DMS 273 treated with DMSO at 0.1 percent for 48 hours (cell line): ENCODE measurements at places on chromosomes 13 and 19.
A peak's percentile ranks its signal among the peaks of the same experiment; 100 is the strongest.

DNA sequence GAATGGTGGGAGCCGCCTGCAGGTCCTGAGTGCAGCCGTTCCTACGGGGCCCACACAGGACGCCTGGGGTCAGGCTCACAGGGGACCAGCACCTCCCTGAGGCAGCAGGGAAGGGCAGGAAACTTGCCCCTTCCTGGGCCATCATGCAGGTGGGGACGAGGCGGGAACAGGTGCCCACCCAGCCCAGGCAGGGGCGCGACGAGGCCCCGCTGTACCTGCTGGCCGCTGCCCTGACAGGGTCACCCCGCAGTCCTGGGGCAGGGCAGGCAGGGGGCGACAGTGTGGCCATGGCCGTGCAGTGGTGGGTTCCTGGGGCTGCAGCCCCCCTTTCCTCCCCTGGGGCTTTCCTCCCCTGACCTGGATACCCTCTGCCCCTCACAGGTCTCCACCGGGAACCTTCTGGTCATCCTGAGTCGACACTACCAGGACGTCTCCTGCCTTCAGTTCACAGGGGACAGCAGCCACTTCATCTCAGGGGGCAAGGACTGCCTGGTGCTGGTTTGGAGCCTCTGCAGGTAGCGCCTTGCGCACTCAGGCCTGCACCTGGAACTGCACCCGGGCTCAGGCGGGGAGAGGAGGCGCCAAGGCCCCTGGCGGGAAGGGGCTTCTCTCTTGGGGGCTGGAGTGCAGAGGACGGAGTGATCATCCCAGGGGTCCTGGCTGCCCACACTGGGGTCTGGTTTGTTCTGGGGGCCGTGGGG is 5.4 kb downstream of the WDR18 start:
- no peak for DNase-seq

- no peak for DNase-seq
Observed at GRCh38 chr19:57778336-57778735, 8.9 kb downstream of the ZNF586 start.

- no peak for DNase-seq
Observed at GRCh38 chr19:49324801-49325576, at the start of gene SLC6A16. Gene SLC6A16, minus strand, starts transcription at chr19:49325191. Its CDS starts 13,844 bp downstream, at chr19:49311347.

- no peak for DNase-seq
Observed at GRCh38 chr19:49884760-49885159, 7.3 kb downstream of the TBC1D17 start.

DNA sequence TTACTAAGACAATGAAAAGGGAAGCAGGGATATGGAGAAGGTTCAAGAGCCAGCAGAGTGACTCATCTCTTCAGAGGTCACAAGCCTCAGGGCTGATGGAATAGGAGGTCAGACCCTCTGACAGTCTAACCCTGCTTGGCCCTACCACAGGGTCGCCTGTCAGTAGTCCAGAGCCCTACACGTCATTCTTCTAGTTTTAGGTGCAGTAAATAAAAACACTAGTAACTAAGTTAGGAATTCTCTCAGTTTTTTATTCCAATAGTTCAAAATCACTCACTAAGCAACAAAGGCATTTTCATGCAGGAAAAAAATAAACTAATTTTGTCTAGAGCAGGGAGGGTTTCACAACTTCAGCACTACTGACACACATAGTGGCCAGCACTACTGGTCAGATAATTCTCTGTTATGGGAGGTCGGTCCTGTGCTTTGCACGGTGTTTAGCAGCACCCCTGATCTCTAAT is 27.2 kb downstream of the FOXO1 start:
- no peak for DNase-seq

GRCh38 chr13:77409412-77409811 is 82.5 kb upstream of the MYCBP2 start:
- no peak for DNase-seq

- no peak for DNase-seq
Observed at GRCh38 chr19:5929625-5930024, 15.6 kb downstream of the CAPS start.

- DNase-seq = no peak
Observed at GRCh38 chr19:54436031-54436523, 12.9 kb upstream of the LENG8 start.

DNA sequence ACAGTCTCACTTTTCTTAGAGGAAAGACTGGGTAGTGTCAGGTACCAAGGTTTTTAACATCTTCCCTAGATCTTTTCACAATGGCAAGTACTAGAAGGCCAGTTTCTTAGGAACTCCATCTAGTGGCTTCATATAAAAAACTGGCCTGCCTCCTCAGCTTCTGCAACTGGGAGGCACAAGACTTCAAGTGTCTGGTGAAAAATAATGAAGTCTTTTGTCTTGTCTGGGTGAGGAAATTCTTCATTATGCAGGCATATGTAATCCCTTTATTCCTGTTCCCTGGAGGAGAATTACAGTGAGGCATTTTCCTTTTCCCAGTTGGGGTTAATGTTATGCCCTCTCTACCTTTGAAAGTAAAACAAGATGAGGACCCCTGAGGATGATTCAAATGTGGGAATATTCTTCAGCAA is 300.5 kb downstream of the NALCN start:
- no peak for DNase-seq

DNA sequence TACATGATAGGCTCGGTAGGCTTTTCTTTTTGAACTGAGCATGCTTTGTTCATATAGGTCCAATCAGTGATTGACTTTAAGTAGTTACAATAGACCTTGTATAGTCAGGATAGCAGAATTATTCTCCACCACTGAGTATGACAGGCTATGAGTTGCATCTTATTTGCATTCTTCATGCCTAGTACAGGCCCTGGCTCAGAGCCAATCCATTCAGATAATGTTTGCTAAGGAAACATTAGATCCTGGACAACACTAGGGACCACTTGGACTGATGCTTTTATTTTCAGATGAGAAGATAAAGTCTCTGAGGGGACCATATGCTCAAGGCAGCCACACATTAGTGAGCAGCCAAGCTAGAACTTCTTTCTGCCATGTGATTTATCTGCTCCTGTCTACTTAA is 133.9 kb downstream of the KL start:
- DNase-seq = peak; percentile 75

- DNase-seq = no peak
Observed at GRCh38 chr19:33390101-33390907, 16.8 kb downstream of the CEBPG start.

DNA sequence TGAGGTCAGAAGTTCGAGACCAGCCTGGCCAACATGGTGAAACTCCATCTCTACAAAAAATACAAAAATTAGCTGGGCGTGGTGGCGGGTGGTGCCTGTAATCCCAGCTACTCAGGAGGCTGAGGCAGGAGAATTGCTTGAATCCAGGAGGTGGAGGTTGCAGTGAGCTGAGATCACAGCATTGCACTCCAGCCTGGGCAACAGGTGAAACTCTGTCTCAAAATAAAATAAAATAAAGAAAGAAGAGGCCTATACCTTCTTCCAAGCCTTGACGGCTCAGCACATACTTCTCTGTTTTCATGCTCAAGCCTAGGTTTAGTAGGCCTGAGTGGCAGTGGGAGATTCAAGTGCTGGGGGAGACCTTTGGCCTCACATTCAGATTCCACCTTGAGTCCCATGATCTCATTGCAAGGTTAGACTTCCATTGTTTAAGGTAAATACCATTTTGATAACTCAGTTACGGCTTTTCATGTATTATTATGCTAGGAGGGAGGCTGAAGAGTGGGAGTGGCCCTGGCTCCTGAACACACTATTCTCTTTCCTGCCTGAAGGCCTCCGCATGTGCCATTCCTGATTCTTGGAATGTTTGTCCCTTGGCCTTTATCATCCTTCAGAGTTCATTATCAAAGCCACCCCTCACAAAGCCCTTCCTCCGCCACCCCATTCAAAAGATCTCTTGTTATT is 1.6 kb upstream of the SPINT2 start:
- no peak for DNase-seq

DNA sequence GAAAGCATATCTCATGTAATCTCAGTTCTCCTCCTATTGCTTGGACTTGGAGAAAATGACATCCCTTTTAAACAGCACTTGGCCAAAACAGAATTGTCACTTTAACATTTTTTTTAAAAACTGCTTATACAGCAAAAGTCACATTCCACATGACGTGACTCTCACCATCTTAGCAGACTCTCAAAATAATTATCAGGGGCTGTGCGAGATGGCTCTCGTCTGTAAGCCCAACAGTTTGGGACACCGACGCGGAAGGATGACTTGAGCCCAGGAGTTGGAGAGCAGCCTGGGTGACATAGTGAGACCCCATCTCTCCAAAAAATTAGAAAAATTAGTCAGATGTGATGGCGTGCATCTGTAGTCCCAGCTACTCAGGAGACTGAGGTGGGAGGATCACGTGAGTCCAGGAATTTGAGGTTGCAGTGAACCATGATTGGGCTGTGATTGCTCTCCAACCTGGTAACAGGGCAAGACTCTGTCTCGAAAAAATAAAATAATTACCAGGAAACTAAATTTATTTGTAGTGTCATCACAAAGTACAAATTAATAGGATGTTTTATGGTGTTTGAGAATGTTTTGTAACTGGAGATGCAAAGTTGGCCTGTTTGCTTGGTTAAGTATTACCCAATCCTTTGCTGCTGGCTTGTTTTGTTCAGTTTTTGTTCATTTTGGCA is 8.8 kb downstream of the SAFB start:
- DNase-seq = no peak

DNA sequence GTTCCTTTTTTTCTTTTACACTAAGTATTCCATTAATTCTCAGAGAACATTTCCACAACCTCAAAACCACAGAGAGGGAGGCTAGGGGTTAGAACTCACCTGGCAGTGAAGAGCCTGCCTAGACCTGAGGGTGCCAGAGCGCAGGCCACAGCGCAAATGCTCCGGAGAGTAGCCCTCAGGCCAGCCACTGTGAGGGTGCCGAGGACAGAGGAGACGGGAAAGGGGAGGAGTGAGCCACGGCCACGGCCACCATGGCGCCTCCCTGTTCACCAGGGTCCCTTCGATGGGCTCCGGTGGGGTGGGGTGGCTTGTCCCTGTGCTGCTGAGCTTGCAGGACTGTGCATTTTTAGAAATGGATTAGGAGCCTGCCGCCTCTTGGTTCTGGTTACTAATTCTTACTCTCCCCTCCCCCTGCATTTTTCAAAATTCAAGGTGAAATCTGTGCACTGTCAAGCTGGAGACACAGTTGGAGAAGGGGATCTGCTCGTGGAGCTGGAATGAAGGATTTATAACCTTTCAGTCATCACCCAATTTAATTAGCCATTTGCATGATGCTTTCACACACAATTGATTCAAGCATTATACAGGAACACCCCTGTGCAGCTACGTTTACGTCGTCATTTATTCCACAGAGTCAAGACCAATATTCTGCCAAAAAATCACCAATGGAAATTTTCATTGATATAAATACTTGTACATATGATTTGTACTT is 58.8 kb downstream of the GGACT start:
- no peak for DNase-seq

DNA sequence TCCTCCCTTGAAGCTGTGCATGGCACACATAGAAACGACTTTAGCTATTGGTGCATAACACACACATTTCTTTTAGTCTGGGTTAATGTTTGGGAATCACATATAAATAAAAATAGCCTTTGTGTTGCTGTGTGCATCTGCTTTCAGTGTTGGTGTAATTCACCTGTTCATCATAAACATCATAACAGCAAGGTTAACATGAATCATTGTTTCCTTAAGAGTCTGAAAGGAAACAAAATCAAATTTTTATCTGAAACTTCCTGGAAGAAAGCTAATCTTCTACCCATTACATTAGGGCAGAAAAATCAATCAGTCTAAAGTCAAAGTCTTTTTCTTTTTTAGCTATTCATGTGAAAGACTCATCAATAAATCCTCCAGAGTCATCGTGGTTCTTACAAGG is 35.0 kb upstream of the TNFSF11 start:
- DNase-seq = no peak

DNA sequence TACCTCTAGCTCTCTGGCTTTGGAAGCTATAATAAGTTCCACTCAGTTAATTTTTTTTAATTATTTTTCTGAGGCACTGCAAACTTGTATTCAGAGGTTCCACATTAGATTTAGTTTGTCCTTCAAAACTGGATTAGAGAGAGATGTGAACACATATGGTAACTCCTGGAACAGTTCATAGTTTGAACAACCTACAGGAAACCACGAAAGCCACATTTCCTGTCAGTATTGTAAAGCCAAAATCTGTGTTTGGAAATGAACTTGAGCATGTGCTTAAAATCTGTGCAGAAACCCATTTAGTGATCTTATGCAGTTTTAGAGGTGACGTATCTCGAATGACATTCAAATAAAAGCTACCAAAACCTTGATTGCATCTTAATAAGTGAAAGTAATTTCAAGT is 1952.0 kb downstream of the OLFM4 start:
- no peak for DNase-seq

DNA sequence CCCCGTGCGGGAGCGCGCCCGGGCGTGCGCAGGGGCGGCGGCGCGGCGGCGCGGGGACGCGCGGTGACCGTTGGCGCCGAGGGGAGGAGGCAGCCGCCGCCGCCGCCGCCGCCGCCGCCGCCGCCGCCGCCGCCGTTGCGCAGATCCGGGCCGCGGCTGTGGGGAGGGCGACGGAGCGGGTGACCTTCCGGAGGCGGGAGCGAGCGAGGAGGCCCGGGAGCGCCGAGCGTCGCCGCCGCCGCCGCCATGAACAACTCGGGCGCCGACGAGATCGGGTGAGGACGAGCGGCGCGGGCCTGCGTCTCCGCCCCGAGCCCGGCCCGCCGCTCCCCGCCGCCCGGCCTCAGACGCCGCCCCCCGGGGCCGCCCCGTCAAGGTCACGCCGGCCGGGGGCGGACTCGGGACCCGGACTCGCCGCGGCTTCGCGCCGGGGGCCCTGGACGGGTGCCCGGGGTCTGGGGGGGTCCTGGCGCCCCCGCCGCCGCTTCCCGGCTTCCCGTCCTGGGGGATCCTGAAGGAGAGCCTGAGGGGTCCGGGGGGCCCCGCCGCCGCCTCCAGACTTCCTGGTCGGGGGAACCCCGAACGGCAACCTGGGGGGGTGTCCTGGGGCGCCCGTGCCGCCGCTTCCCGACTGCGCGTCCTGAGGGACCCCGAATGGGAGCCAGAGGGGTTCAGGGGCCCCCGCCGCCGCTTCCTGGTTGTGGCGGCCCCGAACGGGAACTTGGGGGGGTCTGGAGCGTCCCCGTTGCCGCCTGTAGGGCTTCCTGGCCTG is at the start of gene DAZAP1:
Gene DAZAP1 (plus strand): TSS at position 59 of the 772 bp plus-strand sequence. CDS start 188 bp downstream, at position 247.
- DNase-seq = no peak

DNA sequence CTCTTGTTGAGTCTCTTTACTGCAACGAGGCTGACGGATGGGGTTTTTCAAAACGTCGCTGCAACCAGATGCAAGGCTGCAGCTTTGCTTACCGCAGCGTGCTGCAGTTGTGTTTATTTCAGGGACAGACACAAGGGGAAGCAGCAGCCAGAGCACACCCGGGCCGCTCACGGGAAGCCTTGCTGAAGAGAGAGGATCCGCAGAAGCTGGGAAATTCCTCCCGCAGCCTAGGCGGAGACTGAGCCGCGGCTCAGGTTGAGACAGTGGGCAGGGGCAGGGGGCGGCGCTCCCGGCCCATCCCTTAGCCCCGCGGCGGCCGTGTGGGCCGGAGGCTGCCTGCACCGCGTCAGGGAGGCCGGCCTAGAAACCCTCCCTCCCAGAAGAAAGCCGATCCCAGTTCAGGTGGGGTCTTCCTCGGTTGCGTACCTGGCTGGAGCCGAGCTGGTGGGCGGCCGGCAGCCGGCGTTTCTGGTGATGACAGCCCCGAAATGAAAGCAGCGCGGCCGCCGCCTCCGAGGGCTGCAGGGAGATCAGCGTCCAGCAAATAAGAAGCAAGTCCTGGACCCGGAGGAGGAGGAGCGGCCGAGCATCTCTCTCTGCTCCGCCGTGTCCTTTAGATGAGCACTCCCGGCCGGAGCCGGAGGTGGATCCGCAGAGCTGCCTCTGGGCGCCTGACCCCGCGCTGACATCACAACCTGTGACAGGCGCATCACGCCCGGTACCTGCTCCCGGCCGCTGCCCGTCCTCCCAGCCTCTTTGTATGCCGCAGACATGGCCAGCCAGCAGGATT is at the start of gene FRY:
Gene FRY (plus strand): TSS at position 750 of the 790 bp plus-strand sequence. CDS start 22 bp downstream, at position 772.
- no peak for DNase-seq

- DNase-seq = no peak
Observed at GRCh38 chr19:53877361-53877766, 4.6 kb upstream of the PRKCG start.
